ENCODE measurements at places on chromosomes 1 and 21.

DNA sequence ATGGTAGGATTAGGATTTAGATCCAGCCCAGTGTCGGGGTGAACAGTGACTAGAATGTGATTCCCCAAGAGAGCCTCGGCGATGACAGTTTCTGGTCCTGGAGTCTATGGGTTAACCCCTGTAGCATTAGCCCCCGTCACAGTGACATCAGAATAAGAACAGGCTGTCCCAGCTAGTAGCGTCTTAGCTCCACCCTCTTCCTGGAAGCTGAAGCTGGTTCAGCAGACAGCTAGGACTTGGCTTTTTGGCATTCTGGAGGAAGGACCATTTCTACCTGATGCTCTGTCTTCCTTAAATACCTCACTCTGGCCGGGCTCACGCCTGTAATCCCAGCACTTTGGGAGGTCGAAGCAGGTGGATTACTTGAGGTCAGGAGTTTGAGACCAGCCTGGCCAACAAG, 5.0 kb downstream of the NDUFS2 start:
- no peak for DNase-seq

DNA sequence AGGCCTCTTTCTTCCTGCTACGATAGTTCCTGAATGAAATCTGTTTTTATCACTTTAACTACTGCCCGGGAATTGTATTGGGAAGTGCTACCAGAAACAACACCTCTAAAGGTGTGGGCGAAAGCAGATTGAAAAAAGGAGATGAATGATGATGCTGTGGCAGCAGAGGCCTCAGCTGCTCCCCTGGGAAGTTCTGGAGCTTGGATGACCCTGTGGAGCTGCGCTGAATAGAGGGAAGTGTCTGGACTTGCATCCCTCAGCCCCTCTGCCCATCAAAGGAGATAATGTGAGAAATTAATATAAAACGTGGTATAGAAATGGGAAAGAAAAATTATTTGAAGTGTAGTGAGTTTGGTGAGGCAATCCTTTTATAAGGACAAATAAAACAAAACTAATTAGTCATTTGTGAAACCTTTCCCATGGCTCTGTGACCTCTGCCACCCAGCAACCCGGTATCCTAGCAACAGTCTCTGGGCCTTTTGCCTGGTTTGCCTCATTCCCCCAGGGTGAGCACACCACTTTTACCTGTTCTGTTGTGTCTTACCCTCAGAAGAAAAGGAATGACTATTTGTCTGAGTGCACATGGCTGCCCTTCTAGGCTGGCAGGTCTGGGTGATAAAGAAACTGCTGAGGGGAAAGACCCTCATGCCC, 21.3 kb downstream of the OVAAL start:
- no peak for DNase-seq

GRCh38 chr1:54571326-54571725, 23.3 kb downstream of the ACOT11 start:
- no peak for DNase-seq

- DNase-seq: no peak
Measured at GRCh38 chr1:156750711-156751450, 594 bp downstream of the HDGF start.

DNA sequence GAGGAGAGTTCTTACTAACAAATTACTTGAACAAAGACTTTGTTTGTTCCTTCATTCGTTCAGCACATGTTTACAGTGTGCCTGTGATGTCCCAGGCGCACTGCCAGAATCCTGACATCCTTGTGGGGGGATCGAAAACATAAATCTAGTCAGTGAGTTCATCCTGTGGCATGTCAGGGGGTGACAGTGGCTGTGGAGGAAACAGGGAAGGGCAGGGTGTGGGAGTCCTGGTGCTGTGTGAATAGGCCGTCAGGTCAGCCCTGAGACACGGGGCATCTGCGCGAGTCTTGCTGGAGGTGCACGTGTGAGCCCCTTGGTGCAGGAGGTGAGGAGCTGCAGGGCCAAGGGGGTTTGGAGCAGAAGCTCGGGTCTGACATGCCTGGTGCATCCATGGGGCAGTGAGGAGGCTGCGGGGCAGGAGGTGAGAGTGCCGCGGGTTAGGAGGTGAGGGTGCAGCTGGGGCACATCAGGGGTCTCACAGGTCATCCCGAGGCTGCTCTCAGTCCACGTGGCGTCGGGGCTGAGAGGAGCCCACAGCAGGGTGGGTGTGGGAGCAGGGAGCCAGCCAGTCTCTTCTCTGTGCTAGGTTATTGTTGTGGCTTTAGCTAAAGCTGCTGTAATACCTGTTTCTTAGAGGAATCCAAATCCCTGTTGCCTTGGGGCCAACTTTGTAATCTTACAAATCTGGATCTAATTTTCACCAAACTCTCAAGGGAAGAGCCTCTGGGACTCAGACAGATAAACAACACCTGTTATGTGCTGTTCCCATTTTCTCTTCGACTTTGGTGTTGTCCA, 93.4 kb downstream of the PCBP3 start:
- DNase-seq: no peak

DNA sequence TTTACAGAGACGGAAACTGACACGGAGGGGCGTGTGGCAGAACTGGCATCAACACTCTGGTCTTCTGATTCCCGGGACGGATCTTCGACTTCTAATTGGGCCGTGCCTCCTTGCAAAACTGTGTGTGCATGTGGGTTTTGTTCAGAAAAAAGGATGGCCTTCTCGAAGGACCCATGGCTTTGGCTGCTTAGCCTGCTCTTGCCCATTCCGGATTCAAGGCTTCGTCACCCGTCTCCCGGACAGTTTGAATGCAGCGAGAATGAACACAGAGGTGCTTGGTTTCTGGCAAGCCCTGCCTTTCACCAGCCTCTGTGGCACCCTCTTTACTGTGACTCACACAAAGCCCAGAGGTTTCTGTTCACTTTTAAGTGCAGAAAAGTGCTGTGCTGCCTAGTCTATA, 120.1 kb downstream of the PRDM2 start:
- no peak for DNase-seq

- DNase-seq: no peak
Measured at GRCh38 chr1:119898530-119898929, 2.2 kb upstream of the ADAM30 start.

- DNase-seq: peak; percentile 54
Measured at GRCh38 chr1:180252638-180253536, 22.8 kb downstream of the LHX4 start.

- DNase-seq: no peak
Measured at GRCh38 chr1:4177425-4178150, 277.5 kb upstream of the C1orf174 start.
